Activated CD4-positive, alpha-beta T cell treated with anti-CD3 and anti-CD28 coated beads, Interleukin-2, amount 10 ng/mL, durations not matched to agents 7 days and 5 days (primary cell): ENCODE measurements at places on chromosomes 7 and 10. TPM values are rescaled to one million over a fixed set of nuclear protein-coding genes. Genes with fewer than 3 reads are reported as not detected.

- peaks cover 32% of the 10 kb centered on the region for H3K27me3 ChIP-seq
- no peak overlapping the region for H3K4me3 ChIP-seq
- H3K27ac ChIP-seq = no peak overlapping the region
- no peak for DNase-seq
Measured at GRCh38 chr7:143885951-143886350, 16.0 kb downstream of the TCAF1 start.

- no peak for DNase-seq
- no peak overlapping the region for H3K27ac ChIP-seq
- H3K27me3 ChIP-seq = peaks cover 23% of the 10 kb centered on the region
- no peaks in the 10 kb centered on the region for H3K4me1 ChIP-seq
- no peak overlapping the region for H3K4me3 ChIP-seq
- no peaks in the 10 kb centered on the region for H3K36me3 ChIP-seq
Measured at GRCh38 chr10:63761243-63761642, 240.0 kb downstream of the REEP3 start.

GRCh38 chr10:122852261-122852660 is 6.6 kb upstream of the CUZD1 start:
- no peak for DNase-seq
- H3K36me3 ChIP-seq = peaks cover 38% of the 10 kb centered on the region
- no peak overlapping the region for H3K27ac ChIP-seq
- no peaks in the 10 kb centered on the region for H3K27me3 ChIP-seq

Gene TMEM176A
- not detected for total RNA-seq

Gene OR2A12
- total RNA-seq = not detected

Gene DGKB
- not detected for total RNA-seq

GRCh38 chr10:100364735-100365391 is 17.8 kb downstream of the SCD start:
- no peak overlapping the region for H3K27ac ChIP-seq
- no peak overlapping the region for H3K4me3 ChIP-seq
- H3K4me1 ChIP-seq = peaks cover 51% of the 10 kb centered on the region
- peaks cover 46% of the 10 kb centered on the region for H3K36me3 ChIP-seq

- no peak within 1 kb of the TSS for H3K27ac ChIP-seq
- no peaks in the 10 kb centered on the region for H3K36me3 ChIP-seq
- H3K4me3 ChIP-seq = peak within 1 kb of the TSS; percentile 58
Measured at GRCh38 chr10:71964098-71964742, at the start of gene CHST3. Gene CHST3 (plus strand): TSS chr10:71964395. CDS start chr10:72005843, 41,448 bp downstream.

Gene KIF20B
- 66.4 TPM for total RNA-seq

DNA sequence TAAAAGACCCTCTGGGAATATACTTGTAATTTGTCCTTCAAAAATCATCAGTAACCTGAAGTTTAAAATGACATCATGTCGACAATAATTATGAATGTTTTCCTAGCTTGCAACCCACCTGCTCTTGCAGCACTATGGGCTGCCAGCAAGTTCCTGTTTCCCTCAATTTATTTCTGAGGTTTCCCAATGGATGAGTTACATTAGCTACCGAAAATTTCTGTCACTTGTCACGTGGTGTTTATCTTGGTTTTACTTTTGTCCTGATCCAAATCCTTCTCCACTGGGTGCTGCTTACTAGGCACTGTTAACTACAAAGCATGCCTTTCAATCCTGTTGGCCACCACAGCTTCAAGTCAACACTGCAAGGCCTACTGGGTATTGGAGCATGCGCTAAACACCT is 31.5 kb downstream of the GIMAP8 start:
- peak overlapping the region; percentile 96 for H3K27ac ChIP-seq
- peaks cover 91% of the 10 kb centered on the region for H3K4me1 ChIP-seq
- H3K27me3 ChIP-seq = no peaks in the 10 kb centered on the region
- H3K36me3 ChIP-seq = peaks cover 63% of the 10 kb centered on the region
- no peak for DNase-seq

DNA sequence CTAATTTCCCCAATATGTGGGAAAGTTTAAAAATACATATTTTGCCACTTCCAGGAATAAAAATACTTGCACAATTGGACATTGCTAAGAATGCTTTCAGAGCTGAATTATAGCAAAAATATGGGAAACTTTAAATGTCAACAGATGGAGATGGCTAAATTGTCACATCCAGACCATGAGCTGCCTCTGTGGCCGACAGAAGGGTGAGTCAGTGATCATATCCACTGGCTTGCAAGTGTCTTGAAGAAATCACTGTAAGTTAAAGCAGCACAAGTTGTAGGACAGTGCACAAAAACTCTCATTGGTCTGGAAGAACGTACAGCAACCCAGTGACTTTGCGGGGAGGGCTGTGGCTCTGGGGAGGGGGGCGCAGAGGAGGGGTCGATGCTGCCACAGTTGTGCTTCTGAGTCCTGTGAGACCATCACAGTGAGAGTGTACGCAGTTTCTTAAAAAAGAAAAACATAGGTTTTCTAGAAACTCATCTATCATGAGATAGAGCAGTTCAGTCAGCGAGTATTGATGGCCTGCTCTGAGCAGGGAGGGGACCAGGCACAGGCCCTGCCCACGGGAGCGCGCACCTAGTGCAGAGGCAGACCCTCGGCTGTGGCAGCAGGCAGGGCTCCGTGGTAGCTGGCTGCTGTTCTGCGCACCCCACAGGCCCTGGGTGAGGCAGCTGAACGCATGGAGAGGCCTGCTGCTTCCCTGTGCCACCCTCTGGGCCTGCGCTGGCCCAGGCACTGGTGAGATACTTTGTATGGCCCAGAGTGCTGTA is 25.5 kb downstream of the LRRC27 start:
- no peaks in the 10 kb centered on the region for H3K36me3 ChIP-seq
- no peaks in the 10 kb centered on the region for H3K27me3 ChIP-seq
- peaks cover 2% of the 10 kb centered on the region for H3K4me1 ChIP-seq
- no peak overlapping the region for H3K4me3 ChIP-seq
- no peak overlapping the region for H3K27ac ChIP-seq
- no peak for DNase-seq
